ENCODE measurements at places on chromosomes 3 and 15.

GRCh38 chr3:128432971-128433836 lies 33.5 kb downstream of the DNAJB8 start:
- DNase-seq, result no peak

DNA sequence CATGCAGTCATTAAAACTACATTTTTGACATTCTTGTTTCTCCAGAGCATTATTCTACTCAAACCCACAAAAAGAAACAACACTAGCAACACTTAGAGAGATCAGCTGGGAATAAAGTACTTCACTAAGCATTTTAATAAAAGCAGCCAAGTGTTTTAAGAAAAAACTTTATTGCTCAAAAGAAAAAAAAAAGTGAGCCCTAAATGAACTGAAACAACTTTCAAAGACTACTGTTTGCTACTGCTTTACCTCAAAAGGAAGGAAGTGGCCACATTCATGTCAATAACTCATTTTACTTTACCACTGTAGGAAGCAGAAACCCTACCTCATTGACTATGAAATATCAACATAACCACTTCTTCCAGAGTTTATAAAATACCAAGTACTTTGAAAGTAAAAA lies 91.3 kb downstream of the UACA start:
- peak; percentile 39 for DNase-seq

GRCh38 chr3:197393711-197394110 lies 95.3 kb upstream of the DLG1 start:
- no peak for DNase-seq

- no peak for DNase-seq
Observed at GRCh38 chr3:168705412-168705811, 609.7 kb upstream of the GOLIM4 start.

GRCh38 chr15:77613814-77614213 lies 18.9 kb downstream of the LINGO1 start:
- no peak for DNase-seq

DNA sequence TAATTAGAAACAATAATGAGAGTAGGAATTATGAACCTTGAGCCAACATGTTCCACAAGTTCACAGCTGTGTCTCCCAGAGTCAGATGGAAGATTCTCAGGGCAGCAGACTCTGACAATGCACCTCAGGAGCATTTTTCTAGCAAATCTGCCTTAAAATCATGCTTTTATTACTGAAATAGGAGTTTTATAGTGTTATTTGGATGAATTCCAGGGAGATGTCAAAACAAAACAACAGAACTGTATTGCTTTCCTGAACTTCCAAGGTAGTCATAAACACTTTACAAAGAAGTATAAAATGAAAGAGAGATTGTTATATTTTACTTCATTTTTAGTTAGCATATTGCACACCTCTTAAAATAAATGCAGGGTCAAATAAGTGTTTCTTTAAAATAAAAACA lies 77.0 kb downstream of the P3H2 start:
- no peak for DNase-seq
